ENCODE measurements at places on chromosomes 6 and 20.

- DNase-seq: no peak
Observed at GRCh38 chr20:53713328-53714056, 119.9 kb upstream of the ZNF217 start.

- DNase-seq: no peak
Observed at GRCh38 chr20:11197851-11198250, 524.1 kb upstream of the JAG1 start.

- DNase-seq: no peak
Observed at GRCh38 chr6:31142361-31142761, 3.5 kb upstream of the PSORS1C2 start.

DNA sequence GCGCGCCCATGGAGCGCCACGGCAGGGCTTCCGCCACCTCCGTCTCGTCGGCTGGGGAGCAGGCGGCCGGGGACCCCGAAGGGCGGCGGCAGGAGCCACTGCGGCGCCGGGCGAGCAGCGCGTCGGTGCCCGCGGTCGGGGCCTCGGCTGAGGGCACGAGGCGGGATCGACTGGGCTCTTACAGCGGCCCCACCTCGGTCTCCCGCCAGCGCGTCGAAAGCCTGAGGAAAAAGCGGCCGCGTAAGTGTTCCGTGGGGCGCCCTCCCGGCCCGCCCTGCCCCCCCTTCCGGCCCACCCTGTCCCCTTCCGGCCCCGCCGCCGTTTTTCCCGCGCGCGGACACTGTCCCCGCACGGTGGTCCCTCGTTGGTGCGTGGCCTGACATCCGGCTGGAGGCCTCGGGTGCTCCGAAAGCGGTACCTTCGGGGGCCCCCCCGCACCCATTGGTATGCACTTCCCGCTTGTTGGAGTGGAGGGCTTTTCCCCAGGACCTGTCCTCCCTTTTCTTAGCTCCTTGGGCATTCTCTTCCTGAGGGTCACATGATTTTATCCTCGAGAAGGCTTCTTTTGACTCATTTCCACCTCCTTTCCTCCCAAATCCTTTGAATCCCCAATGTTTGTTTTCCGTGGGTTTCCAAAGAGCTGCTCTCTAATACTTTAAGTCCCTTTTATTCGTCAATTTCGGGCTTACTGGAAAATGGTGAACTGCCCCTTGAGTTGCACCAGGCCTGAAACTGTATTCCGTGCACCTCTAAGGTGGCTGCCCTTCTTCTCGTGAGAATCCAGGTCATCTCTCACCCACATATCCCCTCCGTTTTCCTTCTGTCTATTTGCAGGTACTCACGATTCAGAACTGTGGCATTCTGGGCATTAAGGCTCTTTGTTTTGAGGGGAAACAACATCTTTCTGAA, 556 bp downstream of the PANK2 start:
- DNase-seq: no peak

GRCh38 chr6:110882274-110882619, 7.7 kb downstream of the AMD1 start:
- DNase-seq: no peak

DNA sequence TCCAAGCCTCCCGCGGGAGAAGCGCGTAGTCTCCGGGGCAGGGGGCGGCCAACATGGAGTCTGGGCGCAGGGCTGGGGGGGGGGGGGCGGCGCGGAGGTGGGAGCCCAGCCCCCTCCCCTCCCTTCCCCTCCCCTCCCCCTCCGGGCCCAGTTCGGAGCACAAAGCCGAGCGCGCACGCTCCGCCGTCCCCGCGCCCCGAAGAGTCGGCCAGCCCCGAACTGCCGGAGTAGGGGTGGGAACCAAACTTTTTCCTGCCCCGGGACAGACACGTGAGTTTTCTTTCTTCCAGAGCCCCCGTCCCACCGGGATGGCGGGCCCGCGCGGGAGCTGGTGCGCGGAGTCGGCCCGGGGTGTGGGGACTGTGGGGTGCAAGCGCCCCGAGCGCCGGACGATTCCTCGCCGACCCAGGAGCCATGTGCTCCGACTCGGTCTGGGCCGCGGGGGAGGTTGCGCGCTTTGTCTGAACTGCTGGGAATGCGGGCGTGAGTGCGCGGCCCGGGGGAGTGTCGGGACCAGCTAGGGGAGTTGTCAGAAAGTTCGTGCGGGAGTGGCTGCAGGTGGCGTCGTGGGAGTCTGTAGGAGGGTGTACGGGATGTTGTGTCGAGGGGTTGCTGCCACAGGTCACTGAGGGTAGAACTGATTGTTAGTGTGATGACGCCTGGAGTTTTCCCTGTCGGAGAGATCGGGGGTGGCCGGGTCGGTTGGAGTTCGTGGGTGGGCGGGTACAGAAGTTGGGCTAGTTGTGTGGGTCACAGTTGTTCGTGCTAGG, 1.2 kb downstream of the TGIF2 start:
- peak; percentile 76 for DNase-seq

DNA sequence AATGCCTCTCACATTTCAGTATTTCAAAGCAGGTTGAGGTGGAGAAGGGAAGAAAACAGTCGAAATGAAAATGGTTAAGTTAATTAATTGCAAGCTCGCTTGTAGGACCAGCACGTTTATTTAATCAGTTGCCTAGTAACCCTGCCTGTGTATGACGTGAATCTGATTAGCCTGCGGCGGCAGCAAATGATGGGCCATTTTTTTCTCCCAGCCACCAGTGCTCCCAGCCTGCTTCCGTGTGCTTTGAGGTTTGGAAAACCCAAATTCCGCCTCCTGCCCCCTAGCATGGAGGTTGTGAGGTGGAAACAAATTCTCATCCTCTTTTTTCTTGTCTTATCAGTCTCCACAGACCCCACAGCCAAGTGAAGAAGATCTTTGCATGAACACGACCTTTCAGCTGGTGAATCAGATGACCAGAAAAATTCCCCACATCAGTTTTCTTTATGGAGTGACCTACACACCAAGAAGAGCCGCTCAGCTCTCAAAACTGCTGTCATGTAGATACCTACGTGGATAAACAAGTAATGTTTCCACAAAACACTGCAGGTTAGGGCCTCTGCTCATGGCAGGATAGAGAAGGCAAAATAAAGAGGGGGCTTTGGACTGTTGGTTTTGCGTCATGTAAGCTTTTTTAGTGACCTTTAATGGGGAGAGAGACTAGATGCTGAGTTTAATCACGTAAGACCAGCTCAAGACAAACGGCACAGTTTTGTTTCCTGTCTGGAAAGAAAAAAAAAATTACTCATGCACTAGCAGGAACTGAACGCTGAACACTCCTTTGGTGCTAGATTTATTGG, 572.9 kb upstream of the NOX3 start:
- DNase-seq: peak; percentile 10

GRCh38 chr6:155245831-155246230, 18.0 kb upstream of the CLDN20 start:
- DNase-seq: peak; percentile 10

- no peak for DNase-seq
Observed at GRCh38 chr20:676315-676937, 824 bp upstream of the SCRT2 start.

DNA sequence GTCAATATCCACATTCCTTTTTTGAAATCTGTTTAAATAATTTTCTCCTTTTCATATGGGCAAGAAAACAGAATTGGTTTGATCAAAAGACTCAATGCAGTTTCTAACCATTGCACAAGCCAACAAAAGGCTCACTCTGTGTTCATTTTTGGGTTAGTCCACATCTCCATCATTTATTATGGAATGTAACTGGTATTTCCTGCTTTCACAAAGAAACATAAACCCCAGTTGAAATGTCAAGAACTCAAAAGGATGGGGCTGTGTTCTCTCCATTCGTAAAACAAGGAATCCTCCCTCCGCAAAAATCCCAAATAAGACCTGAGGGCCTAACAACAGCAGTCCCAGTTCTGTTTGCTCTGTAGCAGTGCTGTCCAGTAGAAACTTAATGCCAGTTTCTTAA, 420.9 kb downstream of the GJA1 start:
- DNase-seq: no peak

DNA sequence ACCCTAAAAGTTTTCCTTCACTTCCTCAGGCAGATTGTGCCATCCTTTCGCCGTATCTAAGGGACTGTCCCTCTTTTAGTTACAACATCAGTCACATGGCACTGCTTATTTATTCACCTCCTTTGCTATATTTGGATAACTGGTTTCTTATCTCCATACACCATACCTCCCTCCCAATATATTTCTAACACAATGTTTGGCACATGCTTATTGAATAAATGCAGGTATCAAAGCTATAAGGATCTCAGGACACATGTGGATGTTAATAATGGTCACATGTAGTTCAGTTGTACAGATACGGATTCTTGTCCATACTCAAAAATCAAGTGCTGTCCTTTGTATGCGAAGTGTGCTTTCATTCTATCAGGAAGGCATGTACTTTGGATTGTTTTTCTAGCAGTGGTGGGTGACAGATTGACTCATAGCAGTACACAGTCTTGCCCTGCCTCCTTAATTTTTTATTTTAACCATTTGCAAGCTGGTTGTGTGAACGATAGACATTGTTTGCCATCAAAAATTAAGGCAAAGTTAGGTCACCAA, 407.1 kb upstream of the RUNX2 start:
- peak; percentile 55 for DNase-seq

DNA sequence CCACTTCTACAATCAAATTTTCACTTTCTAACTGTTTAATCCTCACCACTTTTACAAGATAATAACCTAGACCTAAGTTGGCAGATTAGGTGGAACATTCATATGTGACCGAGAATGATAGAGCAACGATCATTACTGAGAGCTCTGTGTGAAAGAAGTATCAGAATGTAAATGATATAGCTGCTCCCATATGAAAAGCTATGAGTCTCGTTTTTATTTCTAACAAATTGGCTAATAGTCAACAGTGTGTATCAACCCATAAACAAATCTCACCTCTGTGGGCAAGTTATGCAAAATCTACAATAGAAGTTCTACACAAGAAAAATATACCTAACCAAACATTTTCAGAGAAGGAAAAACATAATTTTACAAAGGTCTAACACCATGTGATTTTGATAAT, 3.7 kb downstream of the LGSN start:
- DNase-seq: no peak

- DNase-seq: no peak
Observed at GRCh38 chr20:39489986-39490560, 527.9 kb downstream of the DHX35 start.

- peak; percentile 67 for DNase-seq
Observed at GRCh38 chr6:33112148-33112547, 36.4 kb downstream of the HLA-DPB1 start.

DNA sequence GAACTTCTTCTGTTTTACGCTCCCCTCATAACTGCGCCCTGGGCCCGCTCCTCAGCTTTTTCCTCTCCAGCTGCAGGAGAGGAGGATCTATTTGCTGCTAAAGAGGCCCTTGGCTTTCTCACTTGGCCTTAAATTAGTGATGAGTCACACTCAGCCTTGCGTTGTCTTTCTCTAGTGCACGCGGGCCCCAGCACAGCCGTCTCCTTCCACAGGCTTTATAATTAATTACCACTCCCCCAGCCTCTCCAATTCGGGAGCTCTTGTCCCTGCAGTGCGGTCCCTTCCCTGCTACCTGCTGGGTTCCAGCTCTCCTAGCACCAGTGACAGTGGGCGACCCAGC, 25.2 kb downstream of the PACSIN1 start:
- peak; percentile 47 for DNase-seq

DNA sequence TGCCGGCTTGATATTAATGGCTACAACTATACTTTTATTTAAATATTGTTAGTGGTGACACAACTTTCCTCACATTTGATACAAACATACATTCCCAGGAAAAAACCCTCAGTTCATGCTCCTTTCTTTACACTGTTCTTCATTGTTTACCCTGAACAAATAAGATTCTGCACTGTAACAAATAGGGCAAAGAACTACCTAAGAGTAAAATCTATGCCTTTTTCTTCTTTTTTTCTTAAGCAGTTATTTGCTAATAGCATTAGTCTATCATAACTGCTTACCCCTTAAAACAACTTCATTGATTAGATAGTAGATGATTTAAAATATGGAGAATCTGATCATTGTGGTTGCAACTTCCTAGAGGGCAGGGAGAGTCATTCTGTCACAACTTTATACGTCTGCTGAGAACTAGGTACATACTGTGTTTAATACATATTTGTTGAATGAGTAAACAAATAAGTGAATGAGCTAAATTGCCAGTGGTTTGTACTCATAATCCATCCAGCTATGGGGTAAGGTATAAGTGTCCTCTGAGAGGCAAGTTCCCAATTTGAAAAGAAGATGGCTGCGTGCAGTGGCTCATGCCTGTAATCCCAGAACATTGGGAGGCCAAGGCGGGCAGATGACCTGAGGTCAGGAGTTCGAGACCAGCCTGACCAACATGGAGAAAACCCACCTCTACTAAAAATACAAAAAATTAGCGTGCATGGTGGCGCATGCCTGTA, 161.0 kb downstream of the CDK19 start:
- DNase-seq: no peak

DNA sequence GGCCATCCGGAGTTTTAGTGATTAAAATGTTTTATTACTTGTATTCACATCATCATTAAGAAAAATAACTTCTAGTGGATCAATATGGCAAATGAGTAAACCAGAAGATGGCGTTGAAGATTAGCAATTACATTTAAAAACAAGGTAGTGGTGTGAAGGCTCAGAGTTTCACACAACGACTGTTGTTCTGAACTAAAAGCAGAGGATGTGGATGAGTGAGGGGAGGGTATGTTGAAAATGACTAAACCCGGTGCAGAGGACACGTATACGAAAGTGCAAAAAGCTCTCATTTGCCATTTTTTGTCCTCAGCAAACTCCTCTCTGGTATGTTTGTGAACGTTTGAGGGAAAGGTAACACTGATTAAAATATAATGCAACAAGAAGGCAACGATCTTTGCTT, 1.9 kb upstream of the IRF4 start:
- no peak for DNase-seq

DNA sequence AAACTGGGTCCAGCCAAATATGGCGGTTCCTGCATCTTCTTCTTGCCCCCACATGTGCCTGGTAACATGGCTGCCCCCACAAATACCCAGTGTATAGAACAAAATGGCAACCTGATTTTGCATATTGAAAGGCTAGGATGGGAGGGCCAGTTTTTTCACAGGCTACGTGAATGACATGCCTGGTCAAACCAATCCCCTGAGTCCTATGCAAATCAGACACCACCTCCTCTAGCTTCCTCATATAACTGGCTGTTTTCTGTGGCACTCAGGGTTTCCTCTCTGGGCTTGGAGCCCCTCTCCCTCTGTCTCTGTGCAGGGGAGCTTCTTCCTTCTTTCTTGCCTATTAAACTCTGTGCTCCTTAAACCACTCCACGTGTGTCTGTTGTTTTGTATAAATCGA, 372.1 kb downstream of the KIF16B start:
- no peak for DNase-seq

GRCh38 chr20:36540551-36541211, 638 bp upstream of the MYL9 start:
- DNase-seq: no peak
